ENCODE measurements at places on chromosomes 3 and 15.

- DNase-seq = no peak
These were observed 20.4 kb downstream of the PLD1 start for GRCh38 chr3:171789759-171790505.

GRCh38 chr3:149316437-149316836 lies 17.0 kb downstream of the TM4SF18 start:
- DNase-seq = no peak

DNA sequence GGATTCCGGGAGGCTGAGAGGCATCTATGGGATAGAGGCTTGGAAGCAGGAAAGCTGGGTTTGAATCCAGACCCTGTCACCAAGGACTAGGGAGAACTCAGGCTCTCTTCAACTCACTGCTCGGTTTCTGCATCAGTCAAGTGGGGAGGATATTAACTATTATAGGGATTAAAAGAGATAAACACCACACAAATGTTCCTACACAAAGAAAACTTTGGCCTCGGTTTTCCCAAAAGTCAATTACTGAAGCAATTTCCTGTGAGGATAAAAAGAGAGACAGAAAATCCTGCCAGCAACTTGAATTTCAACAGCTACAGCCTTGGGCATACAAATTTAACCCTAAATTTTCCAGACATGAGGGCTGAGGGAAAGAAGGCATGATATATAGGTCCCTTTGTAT lies 36.0 kb downstream of the ITGB5 start:
- DNase-seq = no peak

DNA sequence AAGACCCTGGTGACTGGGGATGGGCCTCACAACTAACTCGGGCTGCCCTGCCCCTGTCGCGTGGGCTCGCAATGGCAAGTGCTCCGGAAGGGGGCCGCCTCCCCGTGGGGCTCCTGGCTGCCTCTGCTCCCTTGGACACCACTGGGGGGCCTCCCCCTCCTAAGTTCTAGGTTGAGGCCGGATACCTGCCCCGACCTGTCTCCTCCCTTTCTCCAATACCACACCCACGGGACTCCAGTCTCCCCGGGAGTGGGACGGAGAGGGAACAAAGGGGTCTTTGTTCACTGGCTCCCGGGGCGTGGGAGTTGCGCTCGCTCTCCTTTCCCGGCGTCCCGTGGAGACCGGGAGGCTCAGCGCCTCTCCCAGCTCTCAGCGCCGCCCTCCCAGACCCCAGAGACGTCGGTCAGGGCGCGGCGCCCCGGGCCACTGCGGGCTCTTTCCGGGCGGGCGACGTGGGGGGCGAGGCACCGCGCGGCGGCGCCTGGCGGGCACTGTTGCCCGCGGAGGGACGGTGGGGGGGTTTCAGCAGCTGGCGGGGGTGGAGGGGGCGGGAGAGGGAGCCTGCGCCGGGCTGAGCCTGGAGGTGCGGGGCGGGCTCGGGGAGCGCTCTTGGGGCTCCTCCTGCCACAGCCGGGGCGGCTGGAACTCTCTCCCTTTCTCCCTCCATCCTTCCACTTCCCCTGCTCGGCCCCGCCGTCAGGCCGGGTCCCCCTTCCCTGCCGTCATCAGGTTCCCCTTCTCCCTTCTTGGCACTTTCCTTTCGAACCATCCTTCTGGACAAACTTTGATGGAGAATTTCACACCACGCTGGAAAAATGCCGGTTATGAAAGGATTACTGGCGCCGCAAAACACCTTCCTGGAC lies at the start of gene KCNH8:
Gene KCNH8, plus strand, starts transcription at position 606 of the 863 bp plus-strand sequence. Its CDS starts 210 bp downstream, at position 816.
- DNase-seq = no peak

GRCh38 chr15:68993276-68993675 lies 21.2 kb upstream of the NOX5 start:
- DNase-seq = no peak

GRCh38 chr3:18439281-18439680 lies 14.1 kb upstream of the SATB1 start:
- no peak for DNase-seq

- no peak for DNase-seq
These were observed 164.6 kb downstream of the ATG7 start for GRCh38 chr3:11436775-11437174.

DNA sequence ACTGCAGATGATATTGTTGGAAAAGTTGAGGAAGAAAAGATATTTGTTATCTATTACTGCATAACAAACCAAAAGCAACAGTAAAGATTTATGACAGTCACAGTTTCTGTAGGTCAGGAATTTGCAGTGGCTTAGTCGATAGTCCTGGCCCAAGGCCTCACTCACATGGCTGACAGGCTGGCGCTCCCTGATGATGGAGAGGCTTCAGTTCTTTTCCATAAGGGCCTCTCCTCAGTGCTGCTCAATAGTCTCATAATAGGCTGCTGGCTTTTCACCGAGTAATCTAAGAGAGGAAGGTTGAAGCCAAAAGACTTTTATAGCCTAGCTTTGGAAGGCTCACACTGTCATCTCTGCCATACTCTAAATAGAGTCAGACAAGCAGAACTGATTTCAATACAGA lies 17.7 kb downstream of the IREB2 start:
- DNase-seq = no peak

- DNase-seq = no peak
These were observed 54.7 kb upstream of the CTNNB1 start for GRCh38 chr3:41144631-41145030.

- DNase-seq = no peak
These were observed 207.2 kb downstream of the TBC1D5 start for GRCh38 chr3:17535274-17535673.

DNA sequence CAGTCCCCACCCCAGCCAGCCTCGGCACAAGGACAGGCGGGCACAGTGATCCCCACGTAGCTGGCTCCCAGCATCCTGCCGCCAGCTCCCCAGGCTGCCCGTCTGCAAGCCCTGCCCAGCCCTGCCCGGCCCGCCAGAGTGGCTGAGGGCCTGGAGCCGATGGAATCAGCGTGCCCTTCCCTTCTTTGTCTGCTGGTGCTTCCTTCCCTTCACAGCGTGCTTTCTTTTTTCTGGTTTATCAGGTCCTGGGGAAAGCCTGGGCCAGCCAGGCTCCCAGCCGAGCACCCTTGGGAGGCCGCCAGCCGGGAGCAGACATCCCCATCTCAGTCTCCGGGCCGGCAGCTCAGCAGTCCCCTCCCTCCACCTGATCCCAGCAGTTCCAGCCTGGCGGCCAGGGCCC lies 54.7 kb upstream of the SMAD6 start:
- DNase-seq = no peak

DNA sequence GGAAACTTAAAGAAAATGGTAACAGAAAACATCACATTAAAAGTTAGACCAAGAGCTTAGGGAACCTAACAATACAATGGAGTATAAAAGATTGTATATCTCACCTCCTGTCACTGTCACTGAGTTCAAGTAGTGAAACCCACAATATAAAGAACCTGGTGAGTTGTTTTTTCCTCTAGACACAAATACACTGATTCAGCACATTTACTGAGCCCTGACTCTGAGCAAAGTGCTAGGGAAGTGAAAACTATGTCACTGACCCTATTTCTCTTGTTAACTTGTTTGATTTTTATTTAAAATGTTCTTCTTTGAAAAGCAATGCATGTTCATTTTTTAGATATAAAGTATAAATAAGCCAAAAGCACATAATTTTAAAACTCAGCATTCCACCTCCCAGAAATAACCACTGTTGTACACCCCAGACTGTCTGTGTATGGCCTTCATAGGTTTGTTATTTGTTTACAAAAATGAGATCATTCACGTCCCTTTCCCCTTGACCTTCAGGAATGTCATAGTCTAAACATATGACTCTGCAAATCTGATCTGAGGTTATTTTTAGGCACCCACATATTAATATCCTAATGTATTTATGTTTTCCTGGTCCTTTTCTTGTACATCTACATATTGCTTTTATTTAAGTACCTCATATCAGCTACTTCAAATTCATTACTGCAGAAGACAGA lies 69.2 kb upstream of the CSTA start:
- DNase-seq = no peak

DNA sequence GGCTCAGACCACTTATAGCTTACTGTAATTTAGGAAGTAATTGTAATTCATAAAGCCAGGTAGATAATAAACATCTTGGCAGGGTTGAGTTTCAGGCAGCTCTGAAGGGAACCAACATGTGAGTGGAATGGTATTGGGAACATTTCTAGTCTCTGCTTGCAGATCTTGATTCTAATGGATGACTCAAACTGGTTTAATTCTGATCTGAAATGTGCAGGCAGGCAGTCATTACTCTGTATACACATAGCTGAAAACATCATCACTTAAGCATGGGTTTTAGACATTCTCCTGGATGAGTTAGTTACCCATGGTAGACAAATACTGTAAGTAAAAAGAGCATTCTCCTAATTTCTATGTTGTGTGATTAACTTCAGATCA lies 317.0 kb upstream of the TPRG1 start:
- DNase-seq = no peak

DNA sequence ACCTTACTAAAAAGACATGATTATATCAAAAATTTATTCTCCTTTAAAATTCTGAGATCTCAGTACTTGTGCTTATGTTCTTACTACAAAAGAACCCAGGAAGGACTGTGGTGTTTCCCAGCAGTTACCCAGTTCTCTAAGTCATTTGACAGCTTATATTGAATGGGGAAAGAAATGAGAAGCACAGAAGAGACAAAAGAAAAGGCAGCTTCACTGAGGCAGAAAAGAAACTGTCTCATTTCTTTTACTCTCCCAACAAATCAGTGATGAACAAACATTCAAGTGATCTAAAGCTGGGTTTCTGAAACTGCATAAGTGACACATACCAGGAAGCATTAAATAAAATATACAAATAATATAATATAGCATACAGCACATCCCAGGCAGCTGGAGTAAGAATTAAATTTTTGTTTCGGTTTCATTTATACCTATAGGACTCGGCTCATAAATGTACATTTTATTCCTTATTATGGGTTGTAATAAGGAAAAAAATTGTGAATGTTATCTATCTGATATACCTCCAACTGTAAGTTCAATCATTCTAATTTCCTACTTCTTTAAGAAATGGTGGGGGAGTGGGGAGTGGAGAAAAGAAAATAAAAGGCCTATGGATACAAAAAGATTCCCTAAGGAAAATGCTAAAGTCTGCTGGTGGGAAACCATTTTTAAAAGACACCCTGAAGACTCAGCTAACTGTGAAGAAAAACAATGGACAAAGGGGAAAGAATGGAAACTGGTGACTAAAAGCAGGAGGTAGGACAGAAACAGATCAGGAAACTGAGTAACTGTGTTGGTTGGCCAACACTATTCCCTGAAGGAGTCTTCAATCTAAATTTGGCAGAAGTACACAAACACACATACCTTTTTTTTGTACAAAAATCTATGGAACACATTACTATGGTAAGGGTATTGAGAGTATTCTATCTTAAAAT lies 156.8 kb downstream of the TBC1D5 start:
- no peak for DNase-seq

GRCh38 chr3:69129531-69129930 lies 7.1 kb upstream of the LMOD3 start:
- DNase-seq = no peak

- DNase-seq = no peak
These were observed 133.8 kb downstream of the EPHB1 start for GRCh38 chr3:134928819-134929218.

- DNase-seq = peak; percentile 66
These were observed 7.4 kb upstream of the PSMD6 start for GRCh38 chr3:64030741-64031140.

DNA sequence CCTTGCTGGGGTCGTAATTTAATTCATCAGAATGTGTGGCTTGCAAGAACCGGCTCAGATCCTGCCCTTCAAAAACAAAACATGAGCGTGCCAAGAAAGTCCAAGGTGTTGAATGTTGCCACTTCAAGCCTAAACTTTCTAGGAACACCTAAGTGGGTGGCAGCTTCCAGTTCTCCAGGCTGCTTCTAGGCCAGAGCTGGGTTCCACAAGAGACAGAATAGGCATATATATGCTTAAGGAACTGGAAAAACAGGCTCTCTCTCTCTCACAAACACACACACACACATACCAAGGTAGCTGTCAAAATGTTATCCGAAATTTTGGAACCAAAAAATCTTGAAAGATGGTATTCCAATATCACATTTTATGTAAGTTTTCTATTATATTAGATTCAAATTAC lies 890 bp upstream of the ADIPOQ start:
- no peak for DNase-seq

GRCh38 chr3:71984843-71985613 lies 200.1 kb upstream of the PROK2 start:
- DNase-seq = no peak

DNA sequence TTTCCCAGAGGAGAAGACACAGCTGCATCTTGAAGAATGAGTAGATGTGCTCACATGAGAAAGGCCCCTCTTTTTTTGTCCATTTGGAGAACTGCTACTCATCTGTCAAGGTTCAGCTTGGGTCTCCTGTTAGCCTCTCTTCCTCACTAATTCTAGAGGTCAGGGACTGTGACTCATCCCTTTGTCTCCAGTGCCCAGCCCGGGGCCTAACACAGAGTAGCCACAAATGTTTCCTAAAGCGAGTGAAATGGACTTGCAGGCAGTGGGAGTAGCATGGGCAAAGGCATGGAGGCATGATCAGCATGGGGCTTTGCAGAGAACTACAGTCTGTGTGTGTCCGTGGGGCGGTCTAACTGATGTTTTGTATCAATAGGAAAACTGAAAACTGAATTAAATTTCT lies 33.9 kb upstream of the MRPS22 start:
- DNase-seq = no peak

GRCh38 chr3:120741320-120741719 lies 996 bp downstream of the RABL3 start:
- DNase-seq = no peak

- no peak for DNase-seq
These were observed 17.4 kb upstream of the STARD5 start for GRCh38 chr15:81341351-81341750.

GRCh38 chr3:195046441-195046840 lies 224.5 kb downstream of the XXYLT1 start:
- no peak for DNase-seq

DNA sequence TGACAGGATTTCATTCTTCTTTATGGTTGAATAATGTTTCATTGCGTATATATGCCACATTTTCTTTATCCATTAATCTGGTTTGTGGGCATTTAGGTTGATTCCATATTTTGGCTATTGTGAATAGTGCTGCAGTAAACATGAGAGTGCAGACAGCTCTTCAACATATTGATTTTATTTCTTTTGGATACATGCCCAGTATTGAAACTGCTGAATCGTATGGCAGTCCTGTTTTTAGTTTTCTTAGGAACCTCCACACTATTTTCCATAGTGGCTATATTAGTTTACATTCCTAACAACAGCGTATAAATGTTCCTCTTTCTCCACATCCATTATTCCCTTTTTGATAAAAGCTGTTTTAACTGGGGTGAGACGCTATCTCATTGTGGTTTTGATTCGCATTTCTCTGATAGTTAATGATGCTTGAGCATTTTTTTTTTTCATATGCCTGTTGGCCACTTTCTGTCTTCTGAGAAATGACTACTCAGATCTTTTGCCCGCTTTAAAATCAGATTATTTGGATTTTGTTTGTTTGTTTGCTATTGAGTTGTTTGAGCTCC lies 21.7 kb downstream of the AQP9 start:
- DNase-seq = no peak

DNA sequence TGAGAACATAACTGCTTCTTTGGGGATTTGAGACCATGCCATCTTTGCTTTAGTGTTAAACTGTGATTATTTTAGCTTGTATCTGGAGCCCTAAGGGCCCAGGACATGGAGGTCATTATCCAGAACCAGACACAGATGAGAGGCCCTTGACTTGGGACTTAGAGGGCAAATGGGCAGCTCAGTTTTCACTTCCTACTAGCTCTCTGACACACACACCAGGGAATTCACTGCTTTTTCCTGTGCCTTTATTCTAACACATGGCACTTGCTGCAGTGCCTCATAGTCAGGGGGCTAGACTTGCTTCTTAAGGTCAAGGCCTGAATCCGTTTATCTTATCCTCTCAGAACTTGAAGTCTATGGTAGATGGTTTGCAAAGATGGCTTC lies 33.3 kb downstream of the AMOTL2 start:
- DNase-seq = no peak

All from stimulated activated CD4-positive, alpha-beta T cell treated with anti-CD3 and anti-CD28 coated beads, Interleukin-12 subunit alpha, Interleukin-12 subunit beta, amount 100 ng/mL, for 48 hours (primary cell).